Stimulated activated CD4-positive, alpha-beta T cell treated with anti-CD3 and anti-CD28 coated beads, Interleukin-15, amount 100 ng/mL, for 1 hour (primary cell): ENCODE measurements at places on chromosomes 1 and 21.

DNA sequence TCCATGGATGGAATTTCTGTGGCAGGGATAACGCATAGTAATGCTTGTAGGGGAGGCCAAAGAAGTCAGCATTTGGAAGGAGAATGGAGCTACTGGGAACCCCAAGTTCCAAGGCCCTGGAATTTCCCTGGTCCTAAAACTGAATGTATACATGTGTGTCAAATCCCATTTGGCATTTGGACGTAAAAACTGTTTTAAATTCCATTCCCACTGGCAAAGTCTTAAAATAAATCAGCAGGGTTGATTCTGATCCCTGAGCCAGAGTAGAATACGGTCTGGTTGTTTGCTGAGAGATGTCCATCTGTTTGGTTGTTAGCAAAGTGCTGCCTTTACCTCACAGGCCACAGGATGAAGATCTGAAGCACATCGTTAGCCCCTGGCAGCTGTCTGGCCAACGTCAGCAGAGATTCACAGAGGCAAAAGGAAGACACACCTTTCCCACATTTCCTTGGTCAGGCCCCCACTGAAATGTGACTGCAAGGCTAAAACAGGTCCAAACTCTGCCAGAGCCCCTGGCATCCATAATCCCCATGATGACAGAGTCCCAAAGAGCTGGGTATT lies 62.2 kb downstream of the GORAB start:
- no peak for DNase-seq

DNA sequence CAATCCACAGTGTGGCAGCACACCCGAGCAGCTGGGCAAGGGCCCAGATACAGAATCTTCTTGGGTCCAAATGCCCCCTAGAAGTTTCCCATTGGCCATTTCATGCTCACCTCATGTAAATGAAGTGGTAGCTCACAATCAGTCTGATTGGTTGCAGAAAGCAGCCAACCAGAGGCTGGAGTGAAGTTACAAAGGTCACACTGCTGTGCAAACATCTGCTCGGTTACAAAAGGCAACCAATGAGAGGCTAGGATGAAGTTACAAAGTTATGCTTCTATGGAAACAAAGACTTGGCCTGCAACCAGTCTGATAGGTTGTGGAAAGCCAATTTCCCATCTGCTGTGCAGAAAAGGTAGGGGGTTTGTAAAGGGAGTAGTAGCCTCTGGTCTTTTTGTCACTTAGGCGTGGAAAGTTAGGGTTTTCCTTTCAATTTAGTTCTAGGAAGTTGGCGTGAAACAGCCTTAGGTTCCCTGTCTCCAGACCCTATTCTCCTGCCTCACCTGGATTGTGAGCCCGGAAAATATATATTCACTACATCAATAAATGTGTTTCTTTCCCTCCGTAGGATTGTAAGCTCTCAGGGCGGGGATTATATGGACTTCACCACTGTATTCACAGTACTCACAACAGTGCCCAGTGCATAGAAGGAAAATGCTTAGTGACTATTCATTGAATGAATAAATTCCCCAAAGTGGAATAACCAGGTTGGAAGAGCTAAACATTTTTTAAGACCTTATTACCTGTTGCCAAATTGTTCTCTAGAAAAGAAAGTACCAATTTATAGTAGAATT lies 91.9 kb downstream of the URB2 start:
- DNase-seq = no peak

- DNase-seq = no peak
These were observed 157.1 kb downstream of the DSCAM start for GRCh38 chr21:40689840-40690360.

GRCh38 chr1:53471000-53471399 lies 11.8 kb downstream of the DMRTB1 start:
- DNase-seq = no peak

- DNase-seq = no peak
These were observed 64.2 kb downstream of the SERINC2 start for GRCh38 chr1:31476891-31477846.

- no peak for DNase-seq
These were observed 32.8 kb downstream of the LGALS8 start for GRCh38 chr1:236556606-236557005.

DNA sequence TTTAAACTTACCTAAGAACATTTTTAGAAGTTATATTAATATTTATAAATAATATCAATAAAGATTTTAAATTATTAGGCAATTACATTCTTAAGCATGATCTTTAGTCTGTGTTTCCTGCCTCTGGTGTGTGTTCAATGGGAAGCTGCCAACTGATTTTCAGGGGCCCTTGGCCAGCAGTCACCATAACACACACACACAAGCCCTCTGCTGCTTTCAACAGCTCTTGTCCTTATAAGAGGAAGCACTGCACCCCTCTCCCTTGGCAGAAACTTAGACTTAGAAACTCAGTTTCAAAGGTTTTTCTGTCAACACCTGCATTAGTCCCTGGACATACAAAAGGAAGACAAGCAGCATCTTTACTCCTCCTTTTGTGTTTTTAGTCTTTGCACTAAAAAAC lies 81.4 kb downstream of the VAV3 start:
- no peak for DNase-seq

GRCh38 chr21:44766818-44767354 lies 34.7 kb downstream of the UBE2G2 start:
- DNase-seq = no peak

GRCh38 chr21:14526836-14527695 lies 19.0 kb downstream of the SAMSN1 start:
- DNase-seq = no peak

GRCh38 chr1:108079440-108080025 lies 114.6 kb upstream of the VAV3 start:
- peak; percentile 16 for DNase-seq

DNA sequence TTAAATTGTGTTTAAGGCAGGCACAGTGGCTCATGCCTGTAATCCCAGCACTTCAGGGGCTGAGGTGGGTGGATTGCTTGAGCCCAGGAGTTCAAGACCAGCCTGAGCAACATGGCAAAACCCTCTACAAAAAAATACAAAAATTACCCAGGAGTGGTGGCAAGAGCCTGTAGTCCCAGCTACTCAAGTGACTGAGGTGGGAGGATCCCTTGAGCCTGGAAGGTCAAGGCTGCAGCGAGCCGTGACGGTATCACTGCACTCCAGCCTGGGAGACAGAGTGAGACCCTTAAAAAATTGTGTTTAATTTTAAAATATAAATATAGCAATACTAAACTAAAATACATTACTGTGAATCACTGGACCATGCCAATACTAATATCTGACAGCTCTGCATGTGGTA lies 42.8 kb downstream of the SORT1 start:
- no peak for DNase-seq

GRCh38 chr1:78165816-78166215 lies 120.0 kb downstream of the GIPC2 start:
- no peak for DNase-seq

GRCh38 chr1:199009447-199009846 lies 370.6 kb downstream of the PTPRC start:
- no peak for DNase-seq

DNA sequence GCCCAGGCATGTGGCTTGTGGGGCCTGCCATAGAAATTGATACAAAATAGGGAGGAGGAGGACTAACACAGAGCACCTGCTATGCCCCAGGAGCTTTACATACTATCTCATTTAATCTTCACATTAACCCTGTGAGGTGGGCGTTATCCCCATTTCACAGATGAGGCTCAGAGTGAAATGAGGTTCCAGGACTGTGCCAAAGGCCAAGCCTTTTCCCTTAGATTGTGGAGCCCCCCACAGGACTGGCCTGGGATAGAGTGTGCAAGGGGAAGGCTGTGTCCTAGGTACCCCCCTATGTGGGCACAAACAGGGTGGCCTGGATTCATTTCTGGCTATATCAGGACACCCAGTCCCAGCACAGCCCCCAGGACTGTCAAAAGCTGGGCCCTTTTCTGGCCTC lies 2.2 kb upstream of the DDOST start:
- DNase-seq = no peak

GRCh38 chr1:181143102-181143859 lies 54.8 kb downstream of the IER5 start:
- DNase-seq = no peak

GRCh38 chr1:209064850-209065706 lies 518.4 kb upstream of the CAMK1G start:
- DNase-seq = no peak

DNA sequence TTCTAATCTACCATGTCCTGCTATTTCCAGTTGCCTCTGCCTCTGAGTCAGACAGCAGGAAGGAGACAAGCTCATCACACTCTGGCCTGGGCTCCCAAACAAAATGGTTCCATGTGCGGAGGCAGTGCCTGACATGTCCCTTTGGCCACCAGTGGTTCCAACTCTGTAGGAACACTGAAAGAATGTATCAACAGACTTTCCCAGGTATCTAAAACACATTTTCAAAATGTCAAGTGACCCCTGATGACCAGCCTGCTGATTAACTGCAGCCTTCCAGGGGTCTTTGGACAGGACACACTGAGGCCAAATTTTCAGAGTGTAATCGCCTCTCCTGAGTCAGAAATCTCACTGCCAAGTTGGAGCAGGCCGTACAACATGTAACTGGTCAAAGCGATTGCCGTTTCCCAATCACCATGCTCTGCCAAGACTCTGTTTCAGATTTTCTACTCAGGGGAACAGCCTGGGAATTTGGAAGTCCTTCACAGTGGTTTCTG lies 172.7 kb downstream of the TPR start:
- DNase-seq = no peak

GRCh38 chr1:95233737-95234500 lies at the start of gene RWDD3:
Gene RWDD3 (plus strand): TSS chr1:95234210. CDS start chr1:95234231, 21 bp downstream.
- DNase-seq = peak; percentile 95

- peak; percentile 28 for DNase-seq
These were observed 44.9 kb downstream of the ACOT7 start for GRCh38 chr1:6348511-6349191.

GRCh38 chr1:22971611-22972405 lies 858 bp downstream of the LACTBL1 start:
- no peak for DNase-seq

GRCh38 chr1:246860401-246860800 lies 71.3 kb downstream of the AHCTF1 start:
- no peak for DNase-seq

- DNase-seq = no peak
These were observed 178.4 kb upstream of the EDN2 start for GRCh38 chr1:41662765-41663437.

DNA sequence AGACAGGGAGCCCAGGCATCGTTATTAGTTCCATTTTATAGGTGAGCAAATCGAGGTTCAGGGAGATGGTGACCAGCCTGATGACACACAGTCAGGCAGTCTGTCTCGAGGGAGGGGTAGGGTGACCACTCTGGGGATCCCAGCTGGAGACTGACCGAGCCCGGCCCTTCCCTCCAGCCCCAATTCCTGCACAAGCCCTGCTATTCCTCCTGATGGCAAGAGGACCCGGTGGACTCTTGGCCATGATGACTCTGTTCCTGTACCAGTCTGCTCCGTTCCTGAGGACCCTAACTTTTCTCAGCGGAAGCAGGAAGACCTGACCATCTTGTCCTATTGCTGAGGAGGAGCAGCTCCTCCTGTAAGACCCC lies 391 bp downstream of the AGT start:
- no peak for DNase-seq

DNA sequence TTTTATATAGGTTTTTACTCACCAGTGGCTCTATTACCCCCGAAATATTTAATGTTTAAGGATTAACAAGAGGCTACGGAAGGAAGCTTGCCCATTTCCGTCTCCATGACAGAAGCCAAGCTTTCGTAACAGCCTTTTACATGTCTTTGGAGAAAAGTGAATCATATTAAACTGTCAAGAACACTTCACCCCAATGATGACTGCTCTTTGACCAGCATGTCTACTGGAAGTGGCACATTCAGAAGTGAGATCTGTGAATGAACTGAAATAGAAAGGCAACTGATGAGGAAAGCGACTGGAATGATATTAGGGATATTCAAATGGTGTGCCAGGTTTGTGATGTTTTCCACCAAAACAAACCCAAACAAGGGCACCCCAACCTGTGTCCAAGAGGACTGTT lies 8.5 kb upstream of the PRDM15 start:
- DNase-seq = no peak

DNA sequence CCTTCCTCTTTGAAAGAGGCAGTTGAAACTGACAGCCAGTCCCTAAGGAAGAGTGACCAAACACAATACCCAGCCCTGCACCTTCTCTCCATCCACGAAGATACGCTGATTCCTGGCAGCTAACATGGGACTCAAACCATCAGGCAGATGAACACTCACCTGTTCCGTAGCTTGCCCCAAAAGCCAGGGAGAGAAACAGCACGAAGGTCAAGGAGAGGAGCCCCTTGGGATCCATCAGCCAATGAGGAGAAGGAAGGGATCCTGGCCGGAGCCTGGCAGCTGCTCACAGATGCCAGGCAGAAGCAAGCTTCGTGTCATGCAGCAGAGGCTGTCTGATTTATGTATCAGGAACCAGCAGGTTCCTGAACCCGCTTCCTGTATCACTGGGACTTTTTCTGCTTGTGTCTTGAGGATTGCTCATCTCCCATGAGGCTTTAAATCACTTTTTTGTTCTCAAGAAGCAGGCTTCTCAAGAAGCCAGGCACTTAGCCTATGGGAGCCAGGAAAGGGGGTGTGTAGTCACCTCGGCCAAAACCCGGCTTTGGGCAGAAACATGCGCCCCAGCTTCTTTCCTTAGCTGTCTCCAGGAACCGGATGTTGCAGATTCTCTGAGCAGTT lies at the start of gene SLAMF1:
Gene SLAMF1 (minus strand): TSS at position 334 of the 618 bp plus-strand sequence. CDS start 99 bp downstream, at position 235.
- no peak for DNase-seq

- no peak for DNase-seq
These were observed 7.3 kb upstream of the PMVK start for GRCh38 chr1:154943649-154944400.

GRCh38 chr1:85142753-85143152 lies 58.1 kb downstream of the SYDE2 start:
- DNase-seq = no peak

- DNase-seq = no peak
These were observed 2.7 kb upstream of the ADSS2 start for GRCh38 chr1:244454412-244454811.

DNA sequence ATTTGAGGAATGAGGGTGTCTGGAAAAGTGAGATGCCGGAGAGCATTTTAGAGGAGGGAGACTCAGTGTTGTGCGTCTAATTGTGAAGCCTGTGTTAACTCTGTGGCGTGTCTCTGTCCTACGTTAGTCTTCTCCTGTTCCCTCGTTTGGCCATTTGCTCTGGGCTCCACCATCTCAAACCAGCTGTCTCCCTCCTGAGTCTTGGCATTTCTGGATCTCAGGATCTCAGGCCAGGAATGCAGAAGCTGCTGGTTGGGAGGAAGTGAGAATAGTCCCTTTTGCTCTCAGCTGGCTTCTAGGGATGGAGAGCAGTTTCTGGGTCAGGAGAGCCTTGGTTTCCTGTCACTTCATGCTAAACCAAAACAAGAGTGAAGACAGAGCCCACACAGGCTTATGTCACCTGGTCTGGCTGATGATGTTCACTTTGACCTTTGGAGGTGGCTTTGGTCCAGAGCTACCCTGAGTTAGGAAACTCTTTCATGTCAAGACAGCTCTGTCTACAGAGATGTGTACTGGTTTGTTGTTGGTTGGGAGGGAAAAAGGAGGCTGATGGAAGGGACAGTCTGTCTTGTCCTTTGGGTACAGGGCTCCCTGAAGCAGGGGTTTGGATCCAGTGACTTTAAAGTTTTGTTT lies 859 bp downstream of the NFASC start:
- DNase-seq = no peak

GRCh38 chr21:37368541-37369279 lies 2.1 kb downstream of the DYRK1A start:
- no peak for DNase-seq
